Neural progenitor cell (in vitro differentiated cells): ENCODE measurements at places on chromosomes 1 and 21. TPM values are rescaled to one million over a fixed set of nuclear protein-coding genes. Genes with fewer than 3 reads are reported as not detected.

PTGFRN gene
- 41.5 and 53.2 TPM in 2 replicates for total RNA-seq

TSACC gene
- total RNA-seq, result 0.87 TPM in 1 of 2 replicates, not detected in the other

ATP6V1G3 gene
- not detected in 2 replicates for total RNA-seq

TMEM222 gene
- 7.4 and 28.7 TPM in 2 replicates for total RNA-seq

SHISAL2A gene
- total RNA-seq, result 0.11 and 0.87 TPM in 2 replicates
